ENCODE measurements at places on chromosomes 4 and X. TPM values are rescaled to one million over a fixed set of nuclear protein-coding genes. Genes with fewer than 3 reads are reported as not detected.

Gene TBC1D14
- 58.0 TPM for total RNA-seq

DNA sequence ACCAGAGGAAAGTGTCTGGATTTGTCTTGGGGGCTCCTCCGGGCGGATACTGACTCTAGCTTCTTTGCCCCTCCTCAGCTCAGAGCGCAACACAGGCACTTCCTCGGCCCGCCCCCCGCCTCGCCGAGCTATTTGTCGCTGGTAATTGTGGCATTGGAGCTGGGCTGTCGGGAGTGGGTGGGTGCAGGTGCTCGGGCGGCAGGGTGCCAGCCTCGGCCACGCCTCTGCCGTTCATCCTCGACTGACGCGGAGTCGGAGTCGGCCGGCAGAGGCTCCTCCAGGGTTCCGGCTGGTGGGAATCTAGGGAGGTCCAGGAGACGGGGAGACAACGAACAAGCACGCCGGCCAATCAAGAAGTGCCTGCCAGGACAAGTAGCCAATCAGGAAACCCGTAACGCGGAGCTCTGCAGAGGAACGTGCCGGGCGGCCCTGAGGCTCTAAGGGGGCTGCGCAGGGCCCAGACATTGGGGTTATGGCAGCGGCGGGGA, 3.9 kb upstream of the SYN1 start:
- no peak overlapping the region for H3K27ac ChIP-seq
- H3K27me3 ChIP-seq, result peaks cover 36% of the 10 kb centered on the region
- H3K4me1 ChIP-seq, result peaks cover 11% of the 10 kb centered on the region

GRCh38 chr4:164501074-164501473, 252.9 kb upstream of the SMIM31 start:
- no peak for DNase-seq
- no peaks in the 10 kb centered on the region for H3K27me3 ChIP-seq
- H3K36me3 ChIP-seq, result no peaks in the 10 kb centered on the region

- peaks cover 6% of the 10 kb centered on the region for H3K36me3 ChIP-seq
- H3K4me3 ChIP-seq, result no peak overlapping the region
- no peaks in the 10 kb centered on the region for H3K27me3 ChIP-seq
- DNase-seq, result no peak
These were observed 9.1 kb downstream of the RPGR start for GRCh38 chrX:38318196-38318595.

DNA sequence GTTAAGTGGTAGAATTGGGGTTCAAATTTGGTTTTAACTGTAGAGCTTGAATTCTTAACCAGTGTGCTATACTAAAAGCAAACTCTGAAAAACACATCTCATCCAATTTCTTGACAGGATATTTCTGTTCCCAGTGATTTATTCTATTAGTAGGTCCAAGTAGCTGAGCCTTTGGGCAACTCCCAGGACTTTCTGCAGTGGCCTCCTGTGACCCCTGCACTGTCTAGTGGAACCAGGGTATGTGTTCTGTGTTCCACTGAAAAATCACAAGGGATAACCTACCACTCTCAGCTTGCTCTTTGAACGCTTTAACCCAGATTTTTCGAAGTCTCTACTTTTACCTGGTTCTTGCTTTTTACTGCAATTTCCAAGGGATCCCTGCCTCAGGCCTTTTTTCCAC, 58.0 kb upstream of the SCOC start:
- no peak overlapping the region for H3K27ac ChIP-seq
- H3K27me3 ChIP-seq, result no peaks in the 10 kb centered on the region
- H3K4me3 ChIP-seq, result no peak overlapping the region
- H3K36me3 ChIP-seq, result no peaks in the 10 kb centered on the region
- DNase-seq, result no peak

DNA sequence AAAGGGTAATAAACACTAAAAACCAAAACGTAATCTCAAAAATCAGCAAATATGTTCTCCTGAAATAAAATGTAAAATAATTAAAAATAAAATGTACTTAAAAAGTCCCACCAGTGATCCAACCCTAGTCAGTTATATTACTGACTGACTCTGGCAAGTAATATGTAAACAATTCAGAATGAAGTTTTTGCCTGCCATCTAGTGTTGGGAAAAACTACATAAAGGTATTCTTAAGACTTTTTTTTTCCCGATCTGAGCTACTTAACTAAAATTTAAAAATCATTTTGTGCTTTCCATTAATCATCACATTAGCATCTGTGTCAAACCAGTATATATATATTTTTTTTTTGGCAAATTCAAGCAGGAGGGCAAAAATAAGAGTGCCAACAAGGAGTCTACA, 24.0 kb downstream of the RCHY1 start:
- H3K36me3 ChIP-seq, result no peaks in the 10 kb centered on the region
- H3K27me3 ChIP-seq, result no peaks in the 10 kb centered on the region

DNA sequence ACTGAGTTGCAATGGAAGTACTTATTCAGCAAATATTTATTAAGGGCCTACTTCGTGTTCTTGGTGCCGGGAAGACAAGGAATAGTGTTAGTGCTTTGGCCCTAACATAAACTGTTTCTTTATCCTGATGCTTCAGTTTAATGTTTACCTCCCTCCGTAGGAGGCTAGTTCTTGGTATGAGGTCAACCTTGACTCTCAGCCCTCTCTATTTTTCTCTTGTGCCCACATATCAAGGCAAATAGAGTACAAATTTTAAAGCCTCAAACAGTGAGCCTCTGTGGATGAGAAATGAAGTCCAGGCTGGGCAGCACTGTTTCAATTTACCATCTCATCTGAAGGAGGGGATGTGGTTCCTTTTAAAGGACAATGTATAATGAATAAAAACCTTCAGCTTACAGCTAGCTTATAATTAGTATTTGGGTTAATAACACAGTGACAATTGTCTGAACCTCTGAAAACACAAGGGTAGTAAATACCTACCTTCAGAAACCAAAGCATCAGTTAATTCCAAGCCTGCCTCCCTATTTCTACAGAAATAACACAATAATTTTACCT, 68.5 kb downstream of the SH3RF1 start:
- no peak overlapping the region for H3K27ac ChIP-seq
- H3K4me1 ChIP-seq, result peaks cover 39% of the 10 kb centered on the region
- H3K36me3 ChIP-seq, result no peaks in the 10 kb centered on the region
- no peak for DNase-seq
- no peak overlapping the region for H3K4me3 ChIP-seq

Gene DKK2
- total RNA-seq, result not detected

GRCh38 chr4:81490403-81491160, 18.9 kb upstream of the RASGEF1B start:
- H3K4me1 ChIP-seq, result no peaks in the 10 kb centered on the region
- H3K36me3 ChIP-seq, result no peaks in the 10 kb centered on the region
- DNase-seq, result no peak
- no peak overlapping the region for H3K4me3 ChIP-seq

DNA sequence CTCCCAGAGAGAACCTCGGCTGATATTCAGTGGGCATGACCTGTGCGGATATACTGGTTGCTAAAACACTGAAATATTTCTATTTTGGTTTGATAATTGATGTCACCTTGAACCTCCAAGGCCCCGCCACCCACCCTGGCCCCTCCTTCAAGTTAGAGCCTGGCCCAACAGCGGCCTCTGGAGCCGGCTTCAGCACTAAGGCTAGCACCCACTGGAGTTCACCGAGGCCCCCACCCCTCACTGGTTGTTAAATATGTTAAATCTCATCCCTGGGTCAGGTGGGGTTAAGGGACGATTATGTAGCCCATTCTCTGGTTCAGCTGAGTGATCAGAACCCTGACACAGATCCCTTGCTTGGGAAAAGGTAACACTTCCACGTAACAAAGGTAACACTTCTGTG, 24.3 kb downstream of the SEL1L3 start:
- no peak overlapping the region for H3K27ac ChIP-seq
- no peak overlapping the region for H3K4me3 ChIP-seq
- no peaks in the 10 kb centered on the region for H3K4me1 ChIP-seq
- no peaks in the 10 kb centered on the region for H3K36me3 ChIP-seq
- no peak for DNase-seq

- H3K27ac ChIP-seq, result no peak overlapping the region
- H3K4me1 ChIP-seq, result peaks cover 12% of the 10 kb centered on the region
- no peak for DNase-seq
- no peaks in the 10 kb centered on the region for H3K27me3 ChIP-seq
- no peaks in the 10 kb centered on the region for H3K36me3 ChIP-seq
These were observed 181.7 kb downstream of the SLC39A8 start for GRCh38 chr4:102163404-102164140.

Gene DDIT4L
- total RNA-seq, result 0.14 TPM

DNA sequence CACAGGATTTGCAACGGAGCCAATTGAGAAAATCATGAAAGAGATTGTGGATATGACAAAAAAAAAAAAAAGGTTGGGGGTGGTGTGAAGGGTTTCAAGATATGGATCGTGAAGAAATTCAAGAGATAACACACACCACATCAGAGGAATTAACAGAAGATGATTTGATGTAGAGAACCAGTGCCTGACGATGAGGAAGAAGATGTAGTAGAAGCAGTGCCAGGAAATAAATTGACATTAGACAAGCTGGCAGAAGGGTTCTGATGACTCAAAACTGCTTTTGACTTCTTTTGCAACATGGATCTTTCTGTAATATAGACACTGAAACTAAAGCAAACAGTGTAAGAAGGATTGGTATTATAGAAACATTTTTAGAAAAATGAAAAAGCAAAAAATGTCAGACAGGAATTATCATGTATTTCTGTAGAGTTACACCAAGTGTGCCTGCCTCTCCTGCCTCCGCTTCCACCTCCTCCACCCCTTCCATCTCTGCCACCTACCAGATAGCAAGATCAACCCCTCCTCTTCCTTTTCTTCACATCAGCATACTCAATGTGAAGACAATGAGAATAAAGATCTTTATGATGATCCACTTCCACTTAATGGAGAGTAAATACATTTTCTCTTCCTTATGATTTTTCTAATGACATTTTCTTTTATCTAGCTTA, 127.5 kb upstream of the OTUD4 start:
- DNase-seq, result no peak
- H3K36me3 ChIP-seq, result no peaks in the 10 kb centered on the region
- H3K4me3 ChIP-seq, result no peak overlapping the region
- no peak overlapping the region for H3K27ac ChIP-seq

Gene POU4F2
- total RNA-seq, result 0.14 TPM

GRCh38 chr4:102518703-102519131, 17.6 kb downstream of the NFKB1 start:
- no peak overlapping the region for H3K27ac ChIP-seq
- H3K36me3 ChIP-seq, result peaks cover 18% of the 10 kb centered on the region

Gene ARR3
- total RNA-seq, result not detected
